ENCODE measurements at places on chromosomes 5 and 9.
A peak's percentile ranks its signal among the peaks of the same experiment; 100 is the strongest.

DNA sequence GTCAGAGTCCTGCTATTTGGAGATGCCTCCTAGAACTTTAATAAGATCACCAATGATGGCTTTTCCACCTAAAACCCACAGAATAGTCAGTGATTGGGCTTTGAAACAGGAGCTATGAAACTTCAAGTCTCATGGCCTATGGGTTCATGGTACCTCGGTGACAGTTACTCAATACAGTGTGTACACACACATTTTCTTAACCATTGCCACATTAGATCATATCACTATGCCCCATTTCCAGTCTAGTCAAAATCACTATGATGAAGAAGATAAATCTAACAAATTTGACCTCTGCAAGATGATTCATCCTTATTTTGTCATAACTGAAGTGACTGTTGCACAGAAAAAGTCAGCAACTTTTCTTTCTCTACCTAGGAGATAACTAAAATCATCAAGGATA is 86.8 kb upstream of the OR13F1 start:
- DNase-seq: no peak

DNA sequence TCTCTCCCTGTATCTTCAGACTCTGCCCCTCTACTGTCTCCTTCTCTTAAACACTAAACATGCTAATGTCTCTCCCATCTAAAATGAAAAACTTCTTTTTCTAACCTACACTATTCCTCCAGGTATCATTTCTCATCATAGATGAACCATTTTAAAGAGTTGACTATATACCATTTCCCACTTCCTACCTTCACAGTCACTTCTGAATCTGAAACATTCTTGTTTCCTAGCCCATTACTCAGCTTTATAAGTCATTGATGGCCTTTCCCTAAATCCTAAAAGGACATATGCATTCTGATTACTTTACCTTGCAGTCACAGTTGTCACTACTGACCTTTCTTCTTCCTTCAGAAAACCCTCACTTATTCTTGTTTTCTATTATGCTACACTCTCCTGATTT is 118.2 kb downstream of the SSBP2 start:
- no peak for DNase-seq

- DNase-seq: peak; percentile 21
Measured at GRCh38 chr5:173750538-173751265, 134.3 kb upstream of the BOD1 start.

- DNase-seq: peak; percentile 51
Measured at GRCh38 chr5:7261049-7261448, 134.9 kb upstream of the ADCY2 start.

DNA sequence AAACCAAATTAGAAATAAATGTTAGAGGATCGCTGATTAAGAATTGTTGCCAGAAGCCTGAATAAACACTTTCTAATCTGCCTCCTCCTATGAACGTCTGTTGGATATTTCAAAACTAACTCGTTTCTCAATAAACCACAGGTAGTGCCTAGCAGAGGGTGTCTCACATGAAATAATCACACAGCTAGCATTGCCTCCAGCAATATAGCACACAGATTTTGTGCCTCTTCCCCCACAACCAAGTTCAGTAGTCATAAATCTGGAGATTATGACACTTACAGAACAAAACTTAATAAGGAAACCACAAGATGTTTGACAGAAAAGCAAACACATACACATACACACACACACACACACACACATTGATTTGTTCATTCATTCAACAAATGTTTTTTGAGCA is 173.2 kb upstream of the CDH10 start:
- DNase-seq: peak; percentile 86

DNA sequence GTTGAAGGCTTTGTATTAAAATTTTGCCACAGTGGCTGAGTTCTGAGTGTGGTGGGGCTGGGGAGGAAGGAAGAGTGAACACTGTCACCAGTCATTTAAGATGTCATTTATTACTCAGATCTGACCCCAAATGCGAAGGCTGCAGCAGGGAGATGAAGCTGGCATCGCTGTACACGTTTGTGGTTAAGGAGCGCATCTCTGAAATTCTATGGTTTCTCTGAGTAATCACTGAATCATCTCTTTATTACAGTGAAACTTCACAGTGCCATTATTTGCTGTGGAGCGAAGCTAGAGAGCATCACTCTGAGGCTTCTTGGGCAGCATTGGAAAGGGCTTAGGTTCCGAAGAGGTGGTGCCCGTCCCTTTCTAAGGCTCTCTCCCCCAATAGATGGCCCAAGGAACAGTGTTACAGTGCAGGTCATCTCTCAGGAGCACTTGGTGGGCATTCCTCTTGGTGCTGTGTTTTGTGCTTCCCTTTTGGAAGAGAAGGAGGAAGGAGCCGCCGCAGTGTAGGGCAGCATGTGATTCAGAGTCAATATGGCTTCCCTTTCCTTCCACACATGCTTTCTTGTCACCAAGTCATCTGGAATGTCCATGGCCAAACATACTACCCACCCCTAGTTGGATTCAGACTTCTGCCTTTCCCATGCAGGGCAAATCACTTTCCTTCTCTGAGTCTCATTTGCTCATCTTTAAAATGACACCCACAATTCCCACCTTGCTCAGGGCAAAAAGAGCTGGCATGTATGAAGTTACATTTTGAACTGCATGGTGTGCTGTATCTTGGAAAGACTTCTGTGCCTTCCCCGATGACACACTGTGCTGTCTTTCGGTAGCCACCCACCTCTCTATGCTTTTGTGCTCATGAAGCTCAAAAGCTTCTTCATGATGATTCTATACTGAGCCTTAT is 9.3 kb upstream of the TEX48 start:
- DNase-seq: peak; percentile 46

DNA sequence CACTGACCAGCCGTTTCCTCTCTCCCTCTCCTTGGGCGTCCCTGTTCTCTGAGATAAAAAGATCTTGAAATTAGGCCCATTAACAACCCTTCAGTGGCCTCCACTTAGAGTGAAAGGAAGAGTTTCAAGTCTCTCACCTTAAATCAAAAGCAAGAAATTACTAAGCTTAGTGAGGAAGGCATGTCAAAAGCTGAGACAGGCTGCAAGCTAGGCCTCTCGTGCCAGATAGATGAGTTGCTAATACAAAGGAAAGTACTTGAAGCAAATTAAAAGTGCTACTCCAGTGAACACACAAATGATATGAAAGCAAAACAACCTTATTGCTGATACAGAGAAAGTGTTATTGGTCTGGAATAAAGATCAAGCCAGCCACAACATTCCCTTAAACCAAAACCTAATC is 331.3 kb upstream of the SEMA6A start:
- DNase-seq: no peak

DNA sequence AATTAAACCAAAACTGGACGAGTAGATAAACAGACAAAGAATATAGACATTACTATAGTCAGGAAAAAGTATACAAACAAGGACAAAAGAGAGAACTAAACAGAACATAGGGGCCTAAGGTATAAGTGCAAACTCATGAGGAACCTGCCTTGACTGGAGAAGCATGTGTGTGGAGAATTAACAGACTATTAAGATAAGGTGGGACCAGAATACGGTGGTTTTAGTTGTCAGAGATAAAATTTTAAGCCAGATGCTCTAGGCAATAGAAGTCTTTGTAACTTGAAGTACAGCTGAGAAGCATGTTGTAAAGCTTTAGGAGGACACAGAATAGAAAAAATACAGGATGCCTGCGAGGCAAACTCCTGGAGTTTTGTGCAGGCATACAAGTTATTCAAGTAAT is 707.1 kb downstream of the PTPRD start:
- no peak for DNase-seq

- peak; percentile 35 for DNase-seq
Measured at GRCh38 chr5:57650360-57651069, 167.9 kb upstream of the ACTBL2 start.

DNA sequence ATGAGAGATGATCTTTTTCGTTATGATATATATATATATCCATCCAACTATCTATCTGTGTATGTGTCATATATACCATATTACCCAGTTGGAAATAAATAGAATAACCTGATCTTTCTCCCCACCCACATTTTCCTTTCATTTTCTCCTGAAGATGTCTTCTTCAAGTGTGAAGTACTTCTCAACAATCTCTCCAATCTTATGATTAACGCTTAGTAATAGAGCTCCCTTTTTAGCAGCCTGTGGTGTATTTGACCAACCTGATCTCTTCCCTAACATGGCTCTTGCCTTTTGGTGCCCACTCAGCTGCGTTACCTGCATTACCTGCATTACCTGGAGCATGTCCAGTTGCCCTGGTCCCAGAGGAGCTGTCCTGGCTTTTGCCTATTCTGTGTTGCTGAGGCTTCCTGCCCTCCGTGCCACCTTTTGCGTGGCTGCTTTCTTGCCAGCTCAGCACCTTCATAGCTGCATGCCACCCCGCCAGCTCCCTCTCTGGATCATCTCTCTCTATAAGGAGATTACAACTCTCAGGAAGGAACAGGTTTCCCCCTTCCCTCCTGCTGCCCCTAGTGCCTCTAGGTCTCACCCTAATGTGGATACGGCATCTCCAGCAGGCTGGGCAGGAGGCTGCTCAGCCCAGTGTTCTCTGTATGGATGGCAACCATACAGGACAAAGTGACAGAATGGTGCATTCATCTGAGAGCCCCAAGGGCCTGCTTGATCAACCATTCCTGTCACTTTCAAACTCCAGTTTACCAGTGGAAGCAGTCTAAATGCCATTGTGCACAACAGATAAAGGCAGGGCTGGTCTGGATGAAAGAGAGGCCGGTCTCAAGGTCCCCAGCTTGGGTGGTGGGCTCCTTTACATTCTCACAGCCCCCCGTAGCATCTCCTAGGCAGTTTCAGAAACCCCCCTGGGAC is 126.7 kb downstream of the GADD45G start:
- no peak for DNase-seq

GRCh38 chr9:69933445-69933844 is 110.2 kb upstream of the MAMDC2 start:
- no peak for DNase-seq

GRCh38 chr5:78640662-78641474 is 7.7 kb downstream of the LHFPL2 start:
- no peak for DNase-seq

DNA sequence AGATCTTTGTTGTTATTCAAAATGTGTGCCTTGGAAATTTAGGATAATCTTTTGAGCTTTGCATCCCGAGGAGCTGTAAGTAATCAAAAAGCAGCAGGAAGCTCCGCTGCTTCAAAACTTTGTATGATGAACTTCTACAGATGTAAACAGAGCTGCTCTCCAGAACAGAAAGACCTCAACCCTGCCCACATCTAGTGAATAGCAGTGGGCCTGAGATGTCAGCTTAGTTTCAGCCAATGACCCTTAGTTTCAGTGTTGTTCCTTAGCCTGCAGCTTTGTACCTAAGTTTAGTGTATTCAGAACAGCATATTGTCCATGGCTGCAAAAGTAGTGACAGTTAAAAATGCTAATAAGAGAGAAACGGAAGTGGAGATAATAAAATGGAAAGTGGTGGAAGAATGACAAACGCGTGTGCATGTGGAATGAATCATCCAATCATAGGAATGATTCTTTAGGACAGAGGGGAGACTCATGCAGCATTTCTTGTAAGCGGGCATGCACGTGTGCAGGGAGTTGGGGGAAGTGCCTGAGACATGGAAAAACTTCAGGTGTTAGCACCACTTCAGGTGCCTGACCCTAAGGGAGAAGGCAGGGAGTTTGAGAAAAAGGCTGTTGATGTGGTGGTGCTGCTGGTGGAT is 24.9 kb downstream of the SNX24 start:
- no peak for DNase-seq

GRCh38 chr9:713091-713490 is 128.4 kb upstream of the DMRT1 start:
- DNase-seq: no peak

GRCh38 chr9:135952664-135953206 is 8.4 kb downstream of the UBAC1 start:
- DNase-seq: no peak

DNA sequence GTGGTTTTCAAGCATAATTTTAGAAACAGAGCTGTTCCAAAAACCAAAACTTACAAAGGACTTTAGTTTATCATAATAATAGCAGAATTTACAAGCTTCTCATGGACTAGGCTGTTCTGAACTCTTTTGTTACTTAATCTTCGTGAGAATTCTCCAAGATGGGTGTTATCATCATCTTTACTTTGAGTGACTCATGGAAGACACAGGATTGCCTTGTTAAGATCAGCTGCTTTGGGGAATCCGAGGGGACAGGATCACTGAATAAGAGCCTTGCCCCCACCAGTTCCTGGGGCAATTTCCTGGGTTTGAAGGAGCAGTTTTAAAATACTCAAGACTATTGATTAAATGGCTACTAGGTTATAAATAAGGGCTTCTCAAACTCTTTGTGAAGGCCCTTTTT is 80.5 kb downstream of the CFAP90 start:
- no peak for DNase-seq

GRCh38 chr9:70007831-70008230 is 35.8 kb upstream of the MAMDC2 start:
- no peak for DNase-seq

GRCh38 chr9:93354451-93354850 is 97.0 kb upstream of the FAM120A start:
- no peak for DNase-seq

DNA sequence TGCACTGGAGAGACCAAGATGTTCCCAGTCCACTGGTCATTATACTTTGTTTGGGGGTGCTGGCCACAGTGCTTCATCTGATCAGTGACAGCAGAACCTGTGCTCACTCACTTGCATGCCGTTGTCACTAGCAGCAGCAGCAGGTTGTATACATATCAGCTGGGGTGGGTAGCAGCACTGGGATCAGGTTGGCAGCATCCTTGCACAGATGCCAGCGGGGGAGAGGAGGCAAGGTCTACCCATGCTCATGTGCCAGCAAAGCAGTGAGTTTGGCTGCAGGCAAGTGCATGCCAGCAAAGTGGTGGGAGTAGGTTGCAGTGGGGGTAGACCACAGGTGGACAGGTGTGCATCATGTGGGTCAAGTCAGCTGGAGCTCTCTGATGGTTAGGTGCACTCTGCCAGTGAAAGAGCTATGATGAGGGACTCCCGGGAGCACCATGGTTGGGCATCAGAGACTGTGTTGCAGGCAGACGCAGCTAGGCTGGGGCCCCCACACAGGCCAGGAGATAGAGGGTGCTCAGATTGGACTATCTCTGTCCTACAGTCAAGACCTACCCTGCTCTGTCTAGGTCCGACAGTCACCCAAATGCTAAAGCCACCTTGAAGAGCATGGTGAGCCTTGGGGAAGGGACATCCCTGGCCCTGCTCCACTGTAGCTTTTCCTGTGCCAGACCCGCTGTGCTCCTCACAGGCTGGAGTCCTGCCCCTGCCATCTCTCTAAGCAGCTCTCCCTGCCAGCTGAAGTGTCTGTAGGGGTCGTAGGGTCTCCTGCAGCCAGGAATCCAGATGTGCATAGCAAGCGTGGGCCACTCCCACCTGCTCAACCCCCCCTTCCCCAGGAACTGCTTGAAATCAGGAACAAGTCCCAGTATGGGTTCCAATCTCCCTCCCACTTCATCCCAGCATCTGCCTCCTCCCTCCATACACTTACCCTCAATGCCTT is 119.8 kb downstream of the RNF180 start:
- DNase-seq: no peak

GRCh38 chr5:113166852-113167366 is 190.3 kb downstream of the DCP2 start:
- no peak for DNase-seq

GRCh38 chr5:88875341-88876234 is 7.4 kb downstream of the MEF2C start:
- DNase-seq: peak; percentile 55

Data from MV-4-11 (cell line).